ENCODE measurements at places on chromosomes 16 and 17. TPM values are rescaled to one million over a fixed set of nuclear protein-coding genes. Genes with fewer than 3 reads are reported as not detected.

CEP112 gene
- total RNA-seq, result 9.6 TPM

KRT20 gene
- not detected for total RNA-seq

FOXL1 gene
- total RNA-seq, result not detected

PYCARD gene
- 10.5 TPM for total RNA-seq

KRT33B gene
- not detected for total RNA-seq

NPIPA8 gene
- not detected for total RNA-seq

UTS2R gene
- total RNA-seq, result not detected

CLDN9 gene
- total RNA-seq, result not detected

DNA sequence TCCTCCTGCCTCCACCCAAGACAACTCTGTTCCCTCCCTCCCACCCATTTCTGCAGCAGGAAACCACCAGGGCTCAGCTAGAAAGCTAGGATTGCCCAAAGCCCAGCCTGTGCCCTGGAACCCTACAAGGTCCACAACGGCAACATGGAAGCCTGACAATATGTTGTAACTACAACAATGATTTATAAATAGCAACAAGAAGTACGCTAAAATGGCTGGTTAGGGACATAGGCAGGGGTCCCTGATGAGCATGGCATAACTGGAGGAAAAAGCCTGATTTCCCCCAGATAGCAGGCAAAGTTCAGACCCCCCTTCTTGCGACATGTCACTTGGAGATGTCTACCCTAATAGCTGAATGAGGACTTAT is 6.6 kb downstream of the ST3GAL2 start:
- no peak for DNase-seq

GRCh38 chr17:4631836-4632580 is 9.5 kb downstream of the ALOX15 start:
- no peak for DNase-seq

- DNase-seq, result no peak
Measured at GRCh38 chr16:946048-946395, 24.8 kb downstream of the LMF1 start.

DNA sequence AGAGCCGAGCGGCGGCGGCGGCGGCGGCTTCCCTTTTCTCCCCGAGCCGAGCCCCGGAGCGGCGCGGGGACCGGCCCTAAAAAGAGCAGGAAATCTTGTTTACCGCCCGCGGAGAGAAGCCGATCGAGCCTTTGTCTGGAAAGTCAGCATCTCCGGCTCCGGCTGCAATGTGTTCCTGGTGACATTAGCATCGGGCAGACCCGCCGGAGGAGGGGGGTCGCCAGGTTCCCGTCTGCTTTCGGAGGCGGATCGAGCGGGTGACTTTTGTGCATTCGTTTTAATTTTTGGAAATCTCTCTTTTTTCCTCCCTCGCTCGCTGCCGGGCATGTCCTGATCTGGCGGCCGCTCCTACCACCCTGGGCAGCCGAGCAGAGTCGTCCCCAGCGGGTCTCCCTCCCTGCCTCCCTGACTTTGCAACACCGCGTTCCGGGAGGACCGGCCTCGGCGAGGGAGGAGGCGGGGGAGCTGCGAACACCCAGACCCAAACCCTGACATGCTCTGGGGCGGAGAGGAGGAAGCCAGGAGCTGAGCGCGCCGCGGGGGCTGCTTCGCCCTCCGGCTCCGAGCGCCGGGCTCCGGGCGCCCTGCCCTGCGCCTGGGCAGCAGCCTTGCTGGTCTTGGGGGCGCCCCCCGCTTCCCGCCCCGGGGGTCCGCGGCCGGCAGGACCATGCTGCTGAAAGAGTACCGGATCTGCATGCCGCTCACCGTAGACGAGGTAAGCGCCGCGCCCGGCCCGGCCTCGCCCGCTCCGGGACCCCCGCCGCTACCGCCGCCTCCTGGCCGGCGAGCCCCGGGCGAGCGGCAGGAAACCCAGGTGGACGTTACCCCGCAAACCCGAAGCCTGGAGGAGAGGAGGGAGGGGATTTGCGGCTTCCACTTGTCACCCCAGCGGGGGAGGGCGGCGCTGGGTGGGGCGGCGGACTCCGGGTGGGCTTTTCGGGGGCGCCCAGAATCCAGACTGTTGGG is 690 bp downstream of the PITPNC1 start:
- peak; percentile 54 for DNase-seq

GRCh38 chr17:32833526-32833925 is 43.4 kb downstream of the MYO1D start:
- DNase-seq, result no peak

DNA sequence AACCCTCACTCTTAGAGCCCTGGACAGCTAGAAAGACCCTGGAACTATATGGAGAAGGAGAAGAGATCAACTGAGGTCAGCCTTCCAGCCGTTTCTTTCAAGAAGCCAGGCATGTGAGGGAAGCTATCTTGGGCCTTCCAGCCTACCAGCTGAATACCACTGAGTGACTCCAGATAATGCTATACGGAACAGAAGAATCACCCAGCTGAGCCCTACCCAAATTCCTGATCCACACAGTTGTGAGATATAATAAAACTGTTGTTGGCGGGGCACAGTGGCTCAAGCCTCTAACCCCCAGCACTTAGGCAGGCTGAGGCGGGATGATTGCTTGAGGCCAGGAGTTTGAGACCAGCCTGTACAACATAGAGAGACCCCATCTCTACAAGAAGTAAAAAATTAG is 26.2 kb upstream of the MYH10 start:
- DNase-seq, result no peak

- DNase-seq, result no peak
Measured at GRCh38 chr17:76365256-76365903, 11.7 kb upstream of the PRPSAP1 start.

DNA sequence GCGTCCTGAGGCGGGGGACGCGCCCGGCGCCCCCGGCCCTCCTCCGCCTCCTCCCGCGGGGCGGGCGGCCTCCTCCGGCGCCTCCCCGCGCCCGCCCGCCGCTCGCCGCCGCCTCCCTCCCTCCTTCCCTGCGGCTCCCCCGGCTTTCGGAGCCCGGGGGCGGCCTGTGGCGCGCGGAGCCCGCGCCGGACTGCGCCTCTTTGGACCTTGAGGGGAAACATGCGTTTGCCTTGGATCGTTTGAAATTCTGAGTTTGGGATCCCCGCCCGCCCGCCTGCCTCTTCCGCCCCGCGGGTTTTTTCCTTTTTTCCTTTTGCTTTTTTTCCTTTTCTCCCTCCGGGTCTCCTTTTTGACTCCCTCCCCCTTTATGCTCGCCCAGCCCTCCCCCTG is 390 bp downstream of the ZNRF1 start:
- peak; percentile 79 for DNase-seq

DNA sequence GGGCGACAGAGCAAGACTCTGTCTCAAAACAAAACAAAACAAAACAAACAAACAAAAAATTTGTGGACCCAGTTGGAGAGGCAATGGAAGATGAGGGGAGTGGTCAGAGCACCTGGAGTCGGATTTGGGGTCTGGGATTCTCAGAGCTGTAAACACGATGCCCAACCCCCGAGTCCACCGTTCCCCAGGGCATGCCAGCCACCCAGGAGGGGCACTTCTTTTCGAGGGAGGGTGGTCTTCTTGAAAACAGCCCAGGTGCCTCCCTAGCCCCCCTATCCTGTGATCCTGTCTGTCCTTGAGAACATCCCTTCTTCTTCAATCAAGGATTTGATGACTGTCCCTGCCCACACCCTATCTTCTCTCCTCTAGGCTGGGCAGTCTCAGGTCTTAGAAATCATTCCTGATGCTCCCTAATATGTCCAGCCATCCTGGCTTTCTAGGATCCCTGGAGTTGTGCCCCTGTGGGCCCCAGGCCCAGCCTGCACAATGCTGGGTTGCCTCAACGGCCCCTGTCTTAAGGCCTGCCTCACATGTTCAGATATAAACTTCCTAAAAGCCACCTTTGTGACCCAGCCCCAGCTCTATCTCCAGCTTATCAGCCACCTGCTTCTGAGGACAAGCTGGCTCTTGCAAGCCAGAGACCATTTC is 3.1 kb upstream of the SLC13A2 start:
- no peak for DNase-seq

DNA sequence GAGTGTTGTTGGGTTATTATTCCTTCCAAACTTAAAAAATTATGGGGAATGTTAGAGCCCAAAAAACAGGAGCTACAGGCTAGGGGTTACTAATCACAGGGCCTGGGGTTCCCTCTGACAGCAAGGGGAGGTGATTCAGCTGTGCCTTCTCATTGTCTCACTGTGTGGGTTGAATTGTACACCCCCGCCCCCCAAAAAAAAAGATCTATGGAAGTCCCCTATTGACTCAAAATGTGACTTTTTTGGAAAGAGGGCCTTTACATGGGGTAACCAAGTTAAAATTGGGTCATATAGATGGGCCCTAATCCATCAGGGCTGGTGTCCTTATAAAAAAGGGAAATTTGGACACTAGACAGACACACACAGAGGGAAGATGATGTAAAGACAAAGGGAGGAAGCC is 190.2 kb downstream of the SOX9 start:
- no peak for DNase-seq

DNA sequence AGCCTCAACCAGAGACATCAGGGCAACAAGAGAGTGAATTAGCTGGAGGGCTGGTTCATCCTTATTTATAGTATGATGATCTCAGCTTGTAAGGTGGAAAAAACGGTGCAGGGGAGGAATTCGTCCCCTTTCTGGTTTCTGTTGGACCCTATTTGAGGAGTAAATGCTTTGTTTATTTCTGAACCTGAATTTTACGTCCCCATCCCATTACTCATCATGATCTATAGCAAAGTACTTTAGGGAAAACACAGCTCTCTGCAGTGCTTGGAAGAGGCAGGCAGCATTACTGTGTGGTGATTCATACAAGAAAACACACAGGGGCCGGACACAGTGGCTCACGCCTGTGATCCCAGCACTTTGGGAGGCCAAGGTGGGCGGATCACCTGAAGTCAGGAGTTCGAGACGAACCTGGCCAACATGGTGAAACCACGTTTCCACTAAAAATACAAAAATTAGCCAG is 8.0 kb upstream of the VAT1L start:
- peak; percentile 28 for DNase-seq

DNA sequence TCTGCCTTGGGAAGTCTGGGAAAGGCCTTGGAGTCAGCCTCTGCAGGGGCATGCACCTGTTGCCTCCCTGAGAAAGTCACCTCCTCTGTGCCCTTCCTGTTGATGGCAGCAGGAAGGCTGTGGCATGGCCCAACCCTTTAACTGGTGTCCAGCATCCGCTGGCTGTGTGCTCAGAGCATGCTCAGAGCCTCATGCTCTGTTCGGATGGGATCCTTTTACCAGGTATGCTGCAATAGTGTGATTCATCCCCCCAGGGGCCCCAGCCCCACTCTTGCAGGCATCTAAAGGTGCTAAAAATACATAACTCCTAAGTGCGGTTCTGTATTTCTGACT is 24.9 kb downstream of the KLHL36 start:
- no peak for DNase-seq

GRCh38 chr17:17446666-17447155 is 30.1 kb upstream of the MED9 start:
- no peak for DNase-seq

Measured in stomach (tissue), 19 donors.